ENCODE measurements at places on chromosomes 3 and 15.

- DNase-seq: no peak
Measured at GRCh38 chr3:101065962-101066361, 72.7 kb upstream of the ABI3BP start.

DNA sequence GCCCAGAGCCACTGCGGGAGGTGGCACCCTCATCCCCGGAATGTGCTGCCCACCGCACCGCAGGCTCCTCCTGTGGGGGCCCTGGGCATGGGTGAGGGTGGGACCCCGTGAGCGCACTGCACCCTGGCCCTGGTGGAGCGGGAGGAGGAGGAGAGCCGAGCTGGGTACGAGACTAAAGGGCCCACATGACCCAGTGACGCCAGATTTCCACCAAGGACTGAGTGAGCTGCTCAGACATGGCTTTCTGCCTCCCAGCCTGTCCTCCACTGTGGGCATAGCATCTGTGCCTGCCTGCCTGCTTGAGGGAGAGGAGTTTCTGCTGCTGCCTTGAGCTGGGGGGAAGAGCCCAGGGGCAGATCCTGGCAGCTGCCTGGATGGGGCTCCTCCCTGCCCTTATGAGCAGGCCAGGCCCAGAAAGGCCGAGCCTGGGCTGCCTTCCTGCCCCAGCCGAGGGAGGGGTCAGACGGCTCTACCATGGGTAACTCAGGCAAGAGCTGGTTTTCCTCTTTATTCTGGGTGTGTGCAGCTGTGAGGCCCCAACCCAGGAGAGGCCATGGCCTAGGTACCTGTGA lies 88.4 kb downstream of the VGLL4 start:
- no peak for DNase-seq

DNA sequence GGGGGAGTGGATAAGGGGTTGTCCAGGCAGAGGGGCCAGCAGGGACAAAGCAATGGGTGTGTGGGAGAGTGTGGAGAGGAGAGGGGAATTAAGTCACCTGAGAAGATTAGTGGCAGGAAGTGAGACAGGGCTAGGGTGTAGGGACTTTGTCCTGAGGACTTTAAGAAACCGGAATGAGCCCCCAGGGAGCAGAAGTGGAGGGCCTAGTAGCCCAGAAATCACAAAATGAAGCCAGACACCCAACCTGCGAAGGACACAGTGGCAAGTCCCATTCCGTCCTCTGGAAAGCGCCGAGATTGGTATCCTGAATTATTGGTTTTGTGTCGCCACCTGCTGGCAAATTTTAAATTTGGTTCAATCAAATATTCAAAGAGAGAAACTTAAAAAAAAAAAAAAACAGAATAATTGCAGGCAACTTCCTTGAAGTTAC lies 78.0 kb upstream of the SLC25A36 start:
- DNase-seq: peak; percentile 64

DNA sequence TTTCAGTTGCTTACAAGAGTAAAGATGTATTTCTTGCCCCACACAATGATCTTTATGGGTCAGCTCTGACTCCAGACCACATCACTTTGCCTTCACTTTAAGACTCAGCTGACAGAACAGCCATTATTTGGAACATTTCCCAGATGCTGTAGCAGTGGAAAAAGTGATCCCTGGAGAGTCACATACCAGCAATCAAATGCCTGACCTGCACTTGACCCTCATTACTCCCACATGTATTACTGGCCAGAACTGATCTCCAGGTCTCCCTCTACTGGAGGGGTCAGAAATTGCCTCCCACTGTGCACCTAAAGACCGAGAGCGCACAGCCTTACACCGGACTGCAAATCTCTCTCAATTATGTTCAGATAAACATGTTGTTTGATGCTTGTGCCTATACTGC lies 88.6 kb upstream of the ZNF385D start:
- peak; percentile 27 for DNase-seq

GRCh38 chr3:57733790-57734189 lies 22.3 kb upstream of the SLMAP start:
- DNase-seq: no peak

- no peak for DNase-seq
Measured at GRCh38 chr3:11735638-11736037, 91.9 kb upstream of the VGLL4 start.

DNA sequence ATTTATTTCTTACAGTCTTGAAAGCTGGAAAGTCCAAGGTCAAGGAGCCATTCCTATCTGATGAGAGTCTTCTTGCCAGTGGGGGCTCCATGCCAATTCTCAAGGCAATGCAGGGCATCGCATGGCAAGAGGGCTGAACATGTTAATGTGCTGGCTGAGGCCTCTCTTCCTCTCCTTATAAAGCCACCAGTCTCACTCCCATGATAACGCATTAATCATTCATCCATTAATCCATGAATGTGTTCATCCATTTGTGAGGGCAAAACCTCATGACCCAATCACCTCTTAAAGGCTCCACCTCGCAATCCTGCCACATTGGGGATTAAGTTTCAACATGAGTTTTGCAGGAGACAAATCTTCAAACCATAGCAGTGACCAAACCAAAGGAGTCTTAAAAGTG lies 118.3 kb downstream of the PROS1 start:
- DNase-seq: no peak

GRCh38 chr3:112136959-112137693 lies 4.1 kb upstream of the GCSAM start:
- peak; percentile 85 for DNase-seq

DNA sequence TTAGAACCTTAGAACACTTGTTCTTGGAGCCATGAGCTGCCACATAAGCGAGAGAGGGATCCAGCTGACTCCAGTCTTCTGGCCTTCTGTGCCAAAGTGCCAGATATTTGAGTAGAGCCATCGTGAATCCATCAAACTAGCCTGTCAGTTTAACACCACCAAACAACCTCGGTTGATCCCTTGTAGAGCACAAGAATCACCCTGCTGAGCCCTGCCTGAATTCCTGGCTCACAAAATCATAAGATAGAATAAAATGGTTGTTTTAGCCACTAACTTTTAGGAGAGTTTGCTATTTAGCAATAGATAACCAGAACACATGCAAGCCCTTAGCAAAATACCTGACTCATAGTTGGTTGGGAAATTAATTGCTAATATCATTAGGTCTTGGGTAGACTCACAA lies 407.6 kb upstream of the PROK2 start:
- no peak for DNase-seq

DNA sequence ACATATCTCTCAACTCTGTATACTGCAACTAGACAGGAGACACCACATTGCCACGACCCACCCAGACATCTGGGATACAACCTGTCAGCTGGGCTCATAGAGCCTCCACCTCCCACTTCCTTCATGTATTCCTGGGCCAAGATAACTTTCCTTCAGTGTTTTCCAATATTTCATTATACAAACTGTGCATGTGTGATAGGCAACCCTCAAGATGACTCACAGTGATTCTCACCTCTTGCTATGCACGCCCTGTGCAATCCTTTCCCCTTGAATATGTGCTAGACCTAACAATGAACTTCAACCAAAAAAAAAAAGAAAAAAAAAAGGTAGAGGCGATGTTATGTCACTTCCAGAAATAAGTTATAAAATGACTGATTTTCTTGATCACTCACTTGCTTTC lies 138.0 kb upstream of the ALCAM start:
- DNase-seq: no peak

GRCh38 chr3:70829092-70829491 lies 516.7 kb upstream of the MDFIC2 start:
- DNase-seq: no peak

DNA sequence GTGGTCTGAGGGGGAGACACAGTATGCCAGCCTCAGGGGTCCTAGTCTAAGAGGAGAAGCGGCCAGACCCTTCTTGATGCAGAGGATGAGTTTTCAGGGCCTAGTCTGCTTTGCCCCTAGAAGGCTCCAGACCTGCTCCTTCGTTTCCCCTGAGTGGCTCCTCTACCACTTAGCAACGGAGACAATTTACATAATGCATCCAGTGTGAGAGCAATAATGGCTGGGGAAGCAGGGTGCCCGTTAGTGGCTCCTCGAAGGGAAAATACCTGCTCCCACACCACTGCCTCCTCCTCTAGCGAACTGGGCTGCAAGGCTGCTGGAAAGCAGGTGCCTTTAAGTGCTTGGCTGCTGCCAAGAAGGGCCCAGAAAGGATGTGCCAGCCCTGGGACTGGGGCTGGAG lies 38.9 kb downstream of the CACNA2D2 start:
- no peak for DNase-seq

DNA sequence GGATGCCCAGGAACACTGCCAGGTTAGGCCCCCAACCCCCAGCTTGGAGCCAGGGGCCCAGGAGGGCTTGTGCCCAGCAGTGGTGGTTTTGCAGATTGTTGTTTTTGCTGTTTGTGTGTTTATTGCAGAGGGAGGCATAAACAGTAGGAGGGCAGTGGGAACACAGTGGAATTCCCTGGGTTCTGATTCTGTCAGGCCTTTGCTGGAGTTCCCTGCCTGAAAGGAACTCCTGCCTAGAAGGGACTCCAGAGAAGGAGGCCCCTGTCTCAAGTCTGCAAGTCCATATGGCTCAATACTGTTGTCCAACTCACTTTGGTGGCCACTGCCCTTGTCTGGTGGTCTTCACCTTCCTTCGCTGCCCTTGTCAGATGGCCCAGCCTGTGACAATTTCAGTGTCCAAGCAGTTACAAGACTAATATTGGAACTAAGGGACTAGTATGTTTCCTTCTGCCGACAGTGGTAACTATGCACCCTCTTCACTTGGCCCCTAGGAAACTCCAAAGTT lies 47.4 kb upstream of the RAB6B start:
- DNase-seq: no peak

DNA sequence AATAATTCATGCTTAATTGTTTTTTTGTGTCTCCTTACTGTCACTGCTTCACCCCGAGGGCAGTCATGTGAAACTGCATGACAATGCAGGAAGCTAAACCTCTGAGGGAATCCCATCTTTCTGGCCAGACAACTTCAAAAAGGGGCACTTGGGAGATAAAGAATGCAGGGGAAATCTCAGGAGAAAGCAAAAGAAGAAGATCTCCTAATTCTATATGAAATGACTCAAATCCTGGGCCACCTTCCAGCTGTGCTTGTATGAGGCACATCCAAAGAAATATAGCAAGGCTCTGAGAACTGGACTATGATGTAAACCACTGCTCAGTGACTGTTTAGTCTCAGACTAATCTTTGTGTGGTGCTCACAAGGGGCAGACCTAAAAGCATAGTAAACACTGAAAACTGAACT lies 22.6 kb upstream of the UMPS start:
- DNase-seq: no peak

- DNase-seq: no peak
Measured at GRCh38 chr3:129469026-129469425, 29.0 kb downstream of the IFT122 start.

- DNase-seq: no peak
Measured at GRCh38 chr3:24154013-24154695, 209.1 kb downstream of the NR1D2 start.

GRCh38 chr3:160279657-160280056 lies 54.4 kb downstream of the C3orf80 start:
- no peak for DNase-seq

GRCh38 chr3:115999001-115999585 lies 375.8 kb downstream of the GAP43 start:
- no peak for DNase-seq

GRCh38 chr3:107208100-107208499 lies 169.1 kb upstream of the CCDC54 start:
- DNase-seq: no peak

GRCh38 chr3:127655641-127656040 lies 17.1 kb upstream of the ABTB1 start:
- no peak for DNase-seq

DNA sequence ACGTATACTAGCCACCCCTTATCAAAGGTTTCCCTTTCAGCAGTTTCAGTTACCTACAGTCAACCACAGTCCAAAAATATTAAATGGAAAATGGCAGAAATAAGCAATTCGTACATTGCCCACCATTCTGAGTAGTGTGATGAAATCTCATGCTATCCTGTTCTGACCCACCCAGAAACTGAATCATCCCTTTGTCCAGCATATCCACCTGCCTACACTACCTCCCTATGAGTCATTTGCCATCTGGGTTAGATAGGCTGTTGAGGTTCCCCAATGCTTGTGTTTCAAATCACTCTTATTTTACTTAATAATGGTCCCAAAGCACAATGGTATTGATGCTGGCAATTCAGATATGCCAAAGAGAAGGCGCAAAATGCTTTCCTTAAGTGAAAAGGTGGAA lies 15.3 kb upstream of the PHC3 start:
- no peak for DNase-seq

DNA sequence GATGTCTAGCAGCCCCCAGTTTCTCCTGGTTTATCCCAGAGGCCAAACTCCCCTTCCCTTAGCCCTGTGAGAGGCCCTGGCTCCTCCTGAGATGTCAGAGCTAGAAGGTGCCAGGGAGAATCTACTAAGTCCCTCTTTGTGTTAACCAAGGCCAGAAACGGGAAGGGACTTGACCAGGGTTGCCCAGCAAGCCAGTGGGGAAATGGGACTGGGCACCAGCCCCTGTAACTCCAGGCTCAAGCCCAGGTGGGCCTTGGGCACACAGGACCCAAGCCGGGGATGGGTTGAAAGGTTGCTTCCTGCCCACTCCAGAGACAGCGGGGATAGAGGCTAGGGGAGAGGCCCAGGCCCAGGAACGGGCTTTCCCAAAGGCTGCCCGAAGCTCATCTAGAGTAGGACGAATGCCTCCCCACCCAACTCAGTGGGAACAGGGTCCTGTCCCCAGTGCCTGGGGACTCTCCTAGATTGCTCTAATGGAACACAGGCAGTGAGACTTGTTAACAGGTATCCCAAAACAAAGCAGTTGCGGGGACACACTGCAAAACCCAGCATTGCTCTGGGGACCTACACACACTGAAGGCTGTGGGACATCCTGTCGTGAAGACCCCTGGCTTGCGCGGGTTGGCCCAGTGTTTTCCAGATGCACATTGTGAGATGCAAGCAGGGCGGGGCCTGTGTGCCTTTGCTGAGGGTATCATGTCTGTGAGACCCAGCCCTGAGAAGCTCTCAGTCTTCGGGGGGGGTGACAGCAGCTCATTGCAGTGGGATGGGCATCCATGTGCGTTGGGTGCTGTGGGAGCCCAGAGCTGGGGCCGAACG lies 12.9 kb upstream of the TXNRD3 start:
- no peak for DNase-seq

GRCh38 chr3:129058441-129059200 lies 2.0 kb upstream of the GP9 start:
- DNase-seq: no peak

DNA sequence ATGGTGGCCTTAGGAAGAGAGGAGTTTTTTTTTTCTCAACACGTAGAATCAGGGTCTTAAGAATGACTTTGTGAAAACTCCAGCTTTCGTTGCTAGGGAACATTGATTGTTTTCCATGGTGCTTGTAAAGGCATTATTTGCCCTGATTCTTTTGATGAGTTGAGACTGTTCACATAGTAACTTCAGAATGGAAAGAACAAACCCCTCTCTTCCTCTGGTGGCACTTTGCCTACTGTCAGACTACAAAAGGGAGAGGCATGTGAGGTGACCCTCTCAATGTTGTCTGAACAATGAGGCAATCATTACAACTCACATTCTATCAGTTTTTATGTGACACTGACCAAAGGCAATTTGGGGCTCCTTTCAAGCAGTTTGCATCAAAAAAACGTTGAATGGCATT lies 477.8 kb downstream of the FGF12 start:
- no peak for DNase-seq

Measured in Kasumi-1 (cell line).